ENCODE measurements at places on chromosomes 4 and X.
A peak's percentile ranks its signal among the peaks of the same experiment; 100 is the strongest.

GRCh38 chr4:39655876-39656275 lies 17.2 kb upstream of the SMIM14 start:
- no peak for DNase-seq

GRCh38 chr4:40915318-40916217 lies 165.8 kb downstream of the NSUN7 start:
- no peak for DNase-seq

- DNase-seq = no peak
These were observed 23.1 kb upstream of the BLTP1 start for GRCh38 chr4:122129061-122129460.

- DNase-seq = no peak
These were observed 116.3 kb upstream of the TEX13C start for GRCh38 chrX:125203365-125203736.

GRCh38 chr4:179465131-179465797 lies 2023.0 kb upstream of the AGA start:
- peak; percentile 50 for DNase-seq

DNA sequence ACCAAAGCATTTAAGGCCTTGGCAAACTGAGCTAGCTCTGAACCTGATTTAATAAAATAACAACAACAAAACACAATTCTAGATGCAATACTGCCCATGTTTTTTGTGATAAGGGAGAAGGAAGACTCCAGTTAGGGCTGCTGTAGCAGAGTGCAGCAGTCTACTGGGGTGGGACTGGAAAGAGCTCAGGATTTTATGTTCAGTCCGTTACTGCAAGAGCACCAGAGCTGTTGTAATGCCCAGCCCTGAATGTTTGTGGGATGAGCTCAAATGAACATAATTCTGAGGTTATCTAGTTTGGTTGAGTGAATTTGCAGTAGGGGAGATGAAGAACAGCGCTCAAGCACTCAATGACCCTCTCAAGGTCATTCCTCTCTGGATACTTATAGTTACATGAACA lies 743.8 kb downstream of the FAT4 start:
- DNase-seq = no peak

DNA sequence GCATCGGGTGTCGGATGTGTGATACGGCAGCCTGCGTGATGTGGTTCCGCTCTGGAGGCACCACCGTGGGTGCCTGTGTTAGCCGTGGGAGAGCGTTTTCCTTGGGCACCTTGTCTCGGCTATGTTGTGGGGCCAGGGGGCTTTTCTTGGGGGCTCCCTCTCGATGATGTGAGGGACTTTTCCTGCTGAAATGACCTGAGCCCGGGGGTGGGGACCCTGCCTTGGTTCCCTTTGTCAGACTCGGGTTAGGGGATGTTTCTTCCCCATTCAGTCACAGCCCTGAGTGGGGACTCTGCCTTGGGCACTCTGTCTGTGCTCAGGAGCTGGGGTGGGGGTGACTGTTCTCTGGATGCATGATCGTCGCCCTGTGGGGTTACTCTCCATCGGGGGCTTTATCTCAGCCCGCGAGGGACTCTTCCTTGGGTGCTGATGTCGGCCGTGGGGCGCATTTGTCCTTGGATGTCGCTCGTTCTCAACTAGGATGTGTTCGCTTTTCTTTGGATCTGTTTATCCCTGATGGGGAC lies 26.7 kb downstream of the CT45A3 start:
- DNase-seq = no peak

DNA sequence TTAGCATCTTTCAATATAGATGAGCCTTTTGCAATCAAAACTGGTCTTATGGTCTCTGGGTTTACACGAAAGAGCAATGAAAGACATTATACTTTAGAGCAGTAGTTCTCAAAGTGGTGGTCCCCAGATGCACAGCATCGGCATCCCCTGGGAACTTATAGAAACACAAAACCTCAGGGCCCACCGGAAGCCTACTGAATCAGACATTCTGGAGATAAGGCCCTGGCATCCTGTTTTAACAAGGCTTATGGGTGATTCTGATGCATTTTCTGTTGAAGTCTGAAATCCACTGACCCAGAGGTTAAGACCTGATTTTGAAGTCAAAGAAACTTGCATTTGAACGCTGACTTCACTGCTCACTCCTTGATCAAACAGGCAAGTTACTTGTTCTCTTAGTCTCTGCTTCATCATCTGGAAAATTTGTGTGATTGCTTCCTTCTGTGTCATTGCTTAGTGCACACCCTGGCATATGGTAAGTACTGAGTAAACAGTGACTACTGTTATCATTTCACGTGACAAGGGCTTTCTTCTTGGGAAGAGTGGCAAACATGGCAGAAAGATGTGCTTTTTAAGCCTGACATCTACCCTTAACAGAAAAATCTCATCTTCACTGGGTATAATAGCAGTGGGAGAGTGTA lies 14.5 kb downstream of the CHRNA9 start:
- no peak for DNase-seq

DNA sequence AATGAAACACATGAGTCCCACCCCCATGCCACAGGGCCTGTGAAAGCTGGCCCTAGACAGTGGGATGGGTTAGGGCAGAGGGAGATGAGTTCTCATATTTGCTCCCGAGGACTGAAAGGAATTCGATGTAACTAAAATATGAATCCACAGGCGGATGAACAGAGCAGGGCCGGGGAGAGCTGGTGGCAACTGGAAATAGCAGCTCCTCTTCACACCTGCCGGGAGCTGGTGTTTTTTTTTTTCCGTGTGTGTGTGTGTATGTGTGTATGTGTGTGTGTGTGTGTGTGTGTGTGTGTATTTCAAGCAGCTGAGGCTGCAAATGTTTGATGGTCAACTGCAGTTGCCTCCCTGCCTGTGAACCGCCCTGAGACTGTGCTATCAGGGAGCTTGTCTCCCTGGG lies 115.1 kb upstream of the PSAPL1 start:
- DNase-seq = no peak

- no peak for DNase-seq
These were observed 222.5 kb upstream of the FAT1 start for GRCh38 chr4:186946136-186946535.

DNA sequence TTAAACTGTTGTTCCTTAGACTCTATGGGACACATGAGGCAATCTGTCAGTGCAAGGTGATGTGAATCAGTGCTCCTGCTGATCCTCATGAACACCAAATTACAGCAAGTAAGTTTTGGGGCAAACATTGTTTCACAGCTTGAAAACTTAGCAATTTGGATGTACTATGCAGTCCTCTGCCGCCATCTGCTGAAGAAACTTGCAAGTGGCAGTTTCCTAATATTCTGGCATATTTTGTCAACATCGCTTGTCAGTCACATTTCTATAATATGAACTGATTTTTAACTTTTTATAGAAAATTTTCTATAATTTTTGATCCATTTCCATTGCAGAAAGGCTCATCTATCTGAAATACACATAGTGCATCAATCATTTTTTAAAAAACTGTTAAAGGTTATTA lies 56.3 kb downstream of the ZAR1 start:
- peak; percentile 18 for DNase-seq

DNA sequence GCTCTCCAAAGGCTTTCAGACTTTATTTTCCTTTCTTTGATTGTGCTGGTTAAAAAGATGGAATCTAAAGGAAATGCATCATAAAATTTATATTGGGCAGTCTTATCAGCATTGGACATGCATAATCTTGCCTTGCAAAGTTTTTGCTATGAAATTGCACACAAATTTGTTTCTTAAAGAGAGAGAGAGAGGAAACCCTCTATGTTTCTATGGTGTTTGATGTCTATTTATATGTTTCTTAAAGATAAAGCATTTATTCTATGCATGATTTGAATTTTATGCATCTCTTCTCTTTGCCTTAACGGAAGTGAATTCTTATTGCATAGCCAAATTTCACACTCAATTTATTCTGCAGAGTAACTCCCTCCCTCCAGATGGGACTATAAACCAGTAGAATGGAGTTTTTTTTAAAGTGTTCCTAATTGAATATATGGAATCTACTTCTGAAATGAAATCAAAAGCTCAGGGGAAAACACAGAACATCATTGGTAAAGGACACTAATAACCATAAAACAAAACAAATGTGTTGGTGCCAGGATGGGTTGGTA lies 83.5 kb upstream of the PPARGC1A start:
- peak; percentile 6 for DNase-seq

GRCh38 chrX:135345107-135345589 lies 35.9 kb downstream of the ETDC start:
- DNase-seq = peak; percentile 2

- DNase-seq = no peak
These were observed 13.0 kb downstream of the USP46 start for GRCh38 chr4:52646096-52646495.

- DNase-seq = no peak
These were observed at the start of gene COX7B2 for GRCh38 chr4:46909078-46909477. Gene COX7B2, minus strand, starts transcription at chr4:46909245. Its CDS starts 174,053 bp downstream, at chr4:46735192.

DNA sequence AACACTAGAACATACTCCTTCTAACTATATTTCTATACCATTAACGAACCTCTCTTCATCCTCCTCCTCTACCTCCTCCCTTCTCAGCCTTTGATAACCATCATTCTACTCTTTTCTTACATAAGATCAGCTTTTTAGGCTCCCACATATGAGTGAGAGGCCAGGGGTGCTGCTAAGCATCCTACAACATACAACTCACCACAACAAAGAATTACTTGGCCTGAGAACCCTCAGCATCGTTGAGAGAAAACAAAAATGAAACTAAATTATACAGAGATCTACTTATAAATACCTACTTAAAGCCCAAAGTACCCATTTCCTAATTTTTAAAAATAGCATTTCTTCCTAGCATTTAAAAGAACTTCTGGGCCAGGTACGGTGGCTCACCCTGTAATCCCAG lies 77.7 kb downstream of the CC2D2A start:
- no peak for DNase-seq
